ENCODE measurements at places on chromosomes 1 and 21. TPM values are rescaled to one million over a fixed set of nuclear protein-coding genes. Genes with fewer than 3 reads are reported as not detected.
A peak's percentile ranks its signal among the peaks of the same experiment; 100 is the strongest.

Gene SELL
- total RNA-seq = 2.1 TPM

DNA sequence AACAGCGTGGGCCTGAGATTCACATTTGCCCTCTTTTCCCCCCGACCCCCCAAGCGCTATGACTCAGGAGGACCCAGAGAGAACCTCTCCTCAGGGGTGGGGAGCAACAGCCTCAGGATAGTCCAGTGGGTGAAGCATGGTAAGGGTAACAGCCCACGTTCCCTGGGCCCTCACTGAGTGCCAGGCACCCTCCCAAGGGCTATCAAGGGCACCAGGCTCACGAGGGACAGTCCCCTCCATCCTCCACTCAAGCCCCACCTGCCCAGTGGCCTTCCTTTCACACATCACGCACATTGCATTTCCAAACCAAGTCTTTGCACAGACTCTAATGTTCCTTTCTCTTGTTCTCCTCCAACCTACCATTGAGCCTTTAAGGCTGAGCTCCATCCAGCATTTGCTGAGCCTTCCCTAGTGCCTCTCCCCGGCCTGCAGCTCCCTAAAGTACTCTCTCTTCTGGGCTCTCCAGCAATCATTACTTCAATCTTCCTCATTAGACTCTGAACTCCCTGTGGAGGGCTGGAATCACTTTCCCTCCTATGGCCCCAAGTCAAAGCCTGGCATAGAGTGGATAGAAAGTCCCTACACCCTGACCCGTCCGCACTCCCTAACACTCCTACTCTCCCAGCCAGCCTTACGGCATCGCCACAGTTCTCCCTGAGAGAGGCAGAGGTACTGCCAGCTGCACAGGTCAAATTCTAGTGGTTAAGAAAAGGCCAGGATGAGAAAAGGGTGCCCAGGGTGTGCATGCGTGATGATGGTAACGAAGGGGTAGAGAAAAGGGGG, 1.0 kb downstream of the AKR7A2 start:
- H3K36me3 ChIP-seq = peaks cover 18% of the 10 kb centered on the region
- H3K4me3 ChIP-seq = peak overlapping the region; percentile 88
- DNase-seq = no peak

DNA sequence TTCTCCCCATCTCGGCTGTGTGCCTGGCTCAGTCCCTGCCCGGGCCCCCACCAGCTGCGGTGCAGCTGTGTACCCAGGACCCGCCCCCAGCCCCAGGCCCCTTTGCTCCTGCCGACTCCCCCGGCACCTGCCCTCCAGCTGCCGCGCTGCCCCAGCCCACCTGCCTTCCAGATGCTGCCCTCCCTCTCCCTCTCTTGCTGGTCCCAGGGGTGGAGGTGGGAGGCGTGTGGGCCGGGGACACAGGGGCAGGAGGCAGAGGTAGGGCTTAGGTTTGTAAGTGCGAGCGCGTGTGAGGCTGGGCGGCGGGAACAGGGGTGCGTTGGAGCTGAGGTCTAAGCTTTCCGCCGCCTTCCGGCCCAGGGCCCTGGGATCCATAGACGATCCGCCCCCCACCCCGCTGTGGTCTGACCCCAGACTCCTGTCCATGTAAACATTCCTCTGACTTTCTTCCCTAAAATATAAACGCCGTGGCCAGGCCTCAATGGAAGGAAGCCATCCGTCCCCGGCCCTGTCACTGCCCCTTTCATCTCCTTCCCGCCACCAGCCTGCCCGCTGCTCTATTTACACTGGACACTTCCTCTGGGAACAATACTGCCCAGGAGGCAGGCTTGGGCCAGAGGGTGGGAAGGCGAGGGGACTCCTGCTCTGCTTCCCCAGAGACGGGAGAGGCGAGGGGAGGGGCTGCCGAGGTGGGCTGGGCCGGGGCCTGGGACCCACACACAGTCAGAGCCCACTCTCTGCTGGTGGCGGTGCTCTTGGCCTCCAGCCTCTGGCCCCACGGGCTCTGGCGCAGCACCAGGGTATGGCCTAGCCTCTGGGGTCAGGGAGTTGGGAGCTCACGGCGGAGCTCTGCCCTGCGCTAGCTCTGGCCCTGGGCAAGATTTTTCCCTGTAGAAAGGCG, 128.3 kb downstream of the CASZ1 start:
- no peaks in the 10 kb centered on the region for H3K27me3 ChIP-seq
- peaks cover 10% of the 10 kb centered on the region for H3K4me1 ChIP-seq
- no peak overlapping the region for H3K4me3 ChIP-seq
- peak overlapping the region; percentile 76 for H3K27ac ChIP-seq

GRCh38 chr1:186785503-186785902, 43.2 kb upstream of the PLA2G4A start:
- no peak overlapping the region for H3K4me3 ChIP-seq
- H3K27me3 ChIP-seq = no peaks in the 10 kb centered on the region
- no peak overlapping the region for H3K27ac ChIP-seq
- H3K36me3 ChIP-seq = no peaks in the 10 kb centered on the region

- no peak overlapping the region for H3K27ac ChIP-seq
- DNase-seq = no peak
- H3K4me1 ChIP-seq = no peaks in the 10 kb centered on the region
- H3K27me3 ChIP-seq = no peaks in the 10 kb centered on the region
- H3K4me3 ChIP-seq = no peak overlapping the region
Observed at GRCh38 chr1:199466961-199467360, 560.5 kb upstream of the NR5A2 start.

- DNase-seq = no peak
- H3K27me3 ChIP-seq = no peaks in the 10 kb centered on the region
- no peaks in the 10 kb centered on the region for H3K36me3 ChIP-seq
Observed at GRCh38 chr1:21258331-21259134, 31.7 kb downstream of the ECE1 start.

DNA sequence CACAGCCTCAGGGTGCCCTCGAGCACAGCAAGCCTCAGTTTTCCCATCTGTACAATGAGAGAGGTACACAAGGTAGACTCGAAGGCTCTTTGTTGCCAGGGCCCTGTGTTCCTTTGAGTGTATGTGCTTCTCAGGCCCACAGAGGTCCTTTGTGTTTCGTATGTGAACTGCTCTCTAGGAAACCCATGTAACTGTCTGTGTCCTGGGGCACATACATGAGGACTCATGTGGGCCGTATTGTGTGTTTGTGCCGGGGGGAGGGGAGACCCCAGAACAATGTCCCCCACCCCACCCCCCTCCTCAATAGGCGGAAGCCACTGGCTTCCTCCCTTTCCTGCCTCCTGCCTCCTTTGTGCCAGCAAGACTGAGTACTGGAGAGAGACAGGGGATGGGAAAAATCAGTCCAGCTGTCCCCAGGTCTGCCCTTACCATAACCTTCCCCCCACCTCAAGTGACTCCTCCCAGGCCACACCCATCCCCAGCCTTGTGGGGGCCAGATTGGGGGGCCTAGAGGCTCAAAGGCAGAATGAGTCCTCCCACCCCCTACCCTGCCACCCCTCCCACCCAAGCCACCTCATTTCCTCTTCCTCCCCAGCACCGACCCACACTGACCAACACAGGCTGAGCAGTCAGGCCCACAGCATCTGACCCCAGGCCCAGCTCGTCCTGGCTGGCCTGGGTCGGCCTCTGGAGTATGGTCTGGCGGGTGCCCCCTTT, at the start of gene TIE1:
TSS of gene TIE1 (plus strand) at position 605 of the 717 bp plus-strand sequence. CDS start at position 695, 90 bp downstream.
- peak within 1 kb of the TSS; percentile 4 for H3K4me3 ChIP-seq
- no peaks in the 10 kb centered on the region for H3K36me3 ChIP-seq
- no peak for DNase-seq
- H3K27ac ChIP-seq = peak within 1 kb of the TSS; percentile 33
- no peaks in the 10 kb centered on the region for H3K27me3 ChIP-seq

GRCh38 chr1:224499204-224499603, 64.6 kb upstream of the WDR26 start:
- peaks cover 17% of the 10 kb centered on the region for H3K4me1 ChIP-seq
- H3K27ac ChIP-seq = no peak overlapping the region

GRCh38 chr1:183699616-183700160, 46.6 kb upstream of the APOBEC4 start:
- DNase-seq = peak; percentile 41
- H3K36me3 ChIP-seq = no peaks in the 10 kb centered on the region
- H3K27ac ChIP-seq = peak overlapping the region; percentile 26
- peaks cover 4% of the 10 kb centered on the region for H3K4me1 ChIP-seq
- H3K4me3 ChIP-seq = no peak overlapping the region

DNA sequence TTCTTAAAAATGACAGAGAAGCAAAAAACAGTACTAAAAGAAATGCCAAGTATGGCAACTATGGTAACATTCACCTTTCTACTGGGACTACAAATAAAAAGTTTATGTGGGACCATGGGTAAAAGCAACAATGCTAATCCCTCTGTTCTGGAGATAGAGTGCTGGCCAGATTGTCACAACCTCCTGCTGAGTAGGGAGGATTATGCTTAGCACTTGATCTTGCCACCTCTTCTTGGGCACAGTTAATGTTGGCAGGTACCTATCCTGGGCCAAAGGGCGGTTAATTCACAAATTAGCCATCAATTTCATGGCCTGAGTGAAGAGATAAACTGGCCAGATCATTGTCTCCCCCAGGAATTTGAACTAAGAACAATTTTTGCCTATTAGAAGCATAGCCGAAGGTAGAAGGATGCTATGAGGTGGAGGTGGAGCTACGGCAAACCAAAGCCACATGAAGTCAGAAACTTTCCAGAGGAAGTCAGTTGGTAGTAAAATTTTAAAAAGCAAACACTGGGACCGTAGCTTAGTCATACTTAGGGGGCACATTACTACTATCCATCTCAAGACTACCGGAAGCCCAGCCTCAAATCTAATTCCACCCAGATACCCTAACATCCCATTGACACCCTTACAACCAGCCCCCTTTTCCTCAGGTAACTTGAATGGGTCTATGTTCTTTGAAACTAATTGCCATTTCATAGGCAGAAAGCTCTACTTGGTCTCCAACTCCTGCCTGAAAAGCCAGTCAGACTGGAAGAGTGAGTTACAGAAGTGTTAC, 2.7 kb downstream of the SCYL3 start:
- H3K27me3 ChIP-seq = no peaks in the 10 kb centered on the region
- H3K36me3 ChIP-seq = no peaks in the 10 kb centered on the region
- DNase-seq = no peak
- no peak overlapping the region for H3K4me3 ChIP-seq
- peak overlapping the region; percentile 17 for H3K27ac ChIP-seq
- H3K4me1 ChIP-seq = no peaks in the 10 kb centered on the region

DNA sequence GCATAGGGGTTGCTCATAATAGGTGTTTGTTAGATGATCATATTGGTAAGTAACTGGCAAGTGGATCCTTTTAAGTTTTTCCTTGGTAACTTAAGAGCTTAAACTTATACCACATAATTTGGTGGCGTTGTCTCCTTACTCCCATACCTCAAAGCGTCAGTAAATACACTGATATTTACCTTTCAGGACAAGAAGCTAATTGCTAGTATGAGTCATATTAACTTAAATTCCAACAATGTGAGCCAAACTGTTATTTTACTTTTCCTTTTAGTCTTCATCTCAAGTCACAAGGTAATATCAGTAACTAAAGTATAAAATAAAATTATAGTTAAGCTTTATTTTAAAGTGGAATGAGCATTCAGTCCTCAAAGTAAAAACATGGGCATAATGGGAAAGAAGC, 9.0 kb upstream of the SH3GLB1 start:
- no peak overlapping the region for H3K4me3 ChIP-seq
- H3K36me3 ChIP-seq = no peaks in the 10 kb centered on the region
- H3K27ac ChIP-seq = no peak overlapping the region
- no peaks in the 10 kb centered on the region for H3K4me1 ChIP-seq
- no peak for DNase-seq

- H3K27me3 ChIP-seq = no peaks in the 10 kb centered on the region
- no peak overlapping the region for H3K4me3 ChIP-seq
- no peak for DNase-seq
- no peaks in the 10 kb centered on the region for H3K36me3 ChIP-seq
Observed at GRCh38 chr1:232416026-232416568, 213.8 kb downstream of the SIPA1L2 start.

GRCh38 chr1:159009704-159010361, at the start of gene IFI16:
Gene IFI16 (plus strand): TSS chr1:159009907. CDS start chr1:159014681, 4,774 bp downstream.
- no peaks in the 10 kb centered on the region for H3K36me3 ChIP-seq
- peak within 1 kb of the TSS; percentile 49 for H3K4me3 ChIP-seq
- no peaks in the 10 kb centered on the region for H3K27me3 ChIP-seq
- DNase-seq = no peak
- H3K4me1 ChIP-seq = peaks cover 4% of the 10 kb centered on the region

- H3K36me3 ChIP-seq = no peaks in the 10 kb centered on the region
- H3K27me3 ChIP-seq = no peaks in the 10 kb centered on the region
- DNase-seq = no peak
- no peaks in the 10 kb centered on the region for H3K4me1 ChIP-seq
Observed at GRCh38 chr1:181604482-181605249, 121.3 kb downstream of the CACNA1E start.

DNA sequence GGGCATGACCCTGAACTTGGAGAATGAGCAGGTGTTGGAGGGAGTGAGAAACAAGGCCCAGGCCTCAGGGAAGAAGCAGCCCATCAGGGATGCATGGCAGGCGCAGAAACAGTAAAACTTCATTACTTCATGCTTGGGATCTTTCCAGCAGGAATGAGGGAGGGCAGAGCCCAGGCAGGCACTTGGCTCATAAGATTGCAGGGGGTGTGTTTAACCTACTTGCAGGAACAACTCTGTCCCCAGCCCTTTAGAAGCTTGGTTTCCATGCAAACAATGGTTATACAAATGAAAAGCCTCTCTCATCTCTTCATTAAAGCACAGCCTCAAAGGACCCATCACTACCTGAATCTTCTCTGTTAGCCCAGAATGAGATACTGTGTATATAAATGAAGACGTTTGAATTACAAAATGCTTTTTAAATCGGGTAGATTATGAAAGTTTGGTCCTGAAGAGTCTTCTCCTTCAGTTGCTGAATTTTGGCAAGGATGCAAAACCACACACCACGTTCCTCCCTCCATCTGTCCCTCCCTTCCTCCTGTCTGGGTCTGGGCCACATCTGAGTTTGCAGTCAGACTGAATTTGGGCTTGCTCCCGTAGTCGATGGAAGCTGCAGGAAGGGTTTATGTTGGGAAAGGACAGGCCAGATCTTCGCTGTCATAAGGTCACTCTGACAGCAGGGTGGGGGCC, 154.4 kb upstream of the KLHDC7A start:
- H3K27me3 ChIP-seq = no peaks in the 10 kb centered on the region
- H3K4me3 ChIP-seq = no peak overlapping the region
- no peak for DNase-seq

- no peaks in the 10 kb centered on the region for H3K36me3 ChIP-seq
- no peaks in the 10 kb centered on the region for H3K27me3 ChIP-seq
- no peak overlapping the region for H3K27ac ChIP-seq
- no peaks in the 10 kb centered on the region for H3K4me1 ChIP-seq
Observed at GRCh38 chr1:196078691-196079090, 529.5 kb downstream of the KCNT2 start.

DNA sequence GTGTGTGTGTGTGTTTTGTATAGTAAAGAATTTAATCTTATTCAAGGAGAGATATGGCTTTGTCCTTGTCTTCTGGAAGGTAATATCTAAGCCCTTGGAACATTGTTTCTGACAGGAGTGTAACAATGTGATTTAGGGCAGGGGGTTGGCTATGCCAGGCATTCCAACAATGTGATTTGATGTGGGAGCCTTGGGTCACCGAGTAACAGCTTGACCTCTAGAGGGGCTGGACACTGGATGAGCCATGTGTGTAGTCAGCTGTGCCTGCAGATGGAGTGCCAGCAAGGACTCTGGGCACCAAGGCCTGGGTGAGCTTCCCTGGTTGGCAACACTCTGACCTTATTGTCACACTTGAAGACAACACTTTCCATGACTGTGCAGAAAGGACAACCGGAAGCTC, 336.1 kb upstream of the ZP4 start:
- no peaks in the 10 kb centered on the region for H3K36me3 ChIP-seq
- H3K27me3 ChIP-seq = no peaks in the 10 kb centered on the region
- no peak overlapping the region for H3K4me3 ChIP-seq
- no peak for DNase-seq
